ENCODE measurements at places on chromosomes 13 and 19.

DNA sequence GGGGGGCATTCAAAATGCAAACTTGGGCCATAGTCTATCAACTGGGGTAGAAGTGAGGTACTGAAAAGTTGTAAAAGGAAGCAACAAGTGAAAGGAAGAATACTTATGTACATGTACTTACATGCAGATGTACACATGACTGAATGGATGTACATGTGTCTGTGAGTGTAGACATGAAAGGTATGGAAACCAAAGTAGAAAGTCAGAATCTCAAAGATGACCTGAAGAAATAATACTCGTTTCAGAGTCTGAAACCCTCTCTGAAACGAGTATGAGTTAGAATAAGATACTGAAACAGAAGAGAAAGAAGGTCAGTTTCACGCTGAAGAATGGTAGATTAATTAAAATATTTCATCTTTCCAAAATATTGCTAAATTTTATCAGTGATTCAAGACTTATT is 13.9 kb downstream of the DZIP1 start:
- DNase-seq, result no peak

DNA sequence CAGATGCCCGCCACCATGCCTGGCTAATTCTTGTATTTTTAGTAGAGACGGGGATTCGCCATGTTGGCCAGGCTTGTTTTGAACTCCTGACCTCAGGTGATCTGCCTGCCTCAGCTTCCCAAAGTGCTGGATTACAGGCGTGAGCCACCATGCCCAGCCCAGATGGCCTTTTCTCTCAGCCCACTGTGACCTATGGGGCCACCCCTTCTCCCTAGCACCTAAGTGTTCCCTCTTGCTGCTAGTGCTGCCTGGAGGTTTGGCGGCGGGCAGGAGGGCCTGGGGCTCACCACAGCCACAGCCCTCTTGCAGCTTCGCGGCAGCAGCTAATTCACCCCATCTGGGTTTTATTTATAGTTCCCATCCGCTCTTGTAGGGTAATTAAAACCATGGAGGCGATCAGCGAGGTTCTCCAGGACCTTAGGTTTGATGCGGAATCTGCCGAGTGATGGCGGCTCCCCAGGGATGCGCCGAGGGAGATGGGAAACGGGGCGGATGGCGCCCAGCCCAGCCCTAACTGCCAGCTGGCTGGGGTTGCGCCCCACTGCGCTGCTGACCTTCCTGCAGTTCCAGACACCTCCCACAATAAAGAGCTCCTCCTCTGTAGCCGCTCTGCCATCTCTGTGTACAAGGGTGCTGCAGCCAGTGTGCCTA is 3.3 kb downstream of the REX1BD start:
- no peak for DNase-seq

GRCh38 chr19:14023404-14024235 is 4.3 kb upstream of the RLN3 start:
- DNase-seq, result no peak

DNA sequence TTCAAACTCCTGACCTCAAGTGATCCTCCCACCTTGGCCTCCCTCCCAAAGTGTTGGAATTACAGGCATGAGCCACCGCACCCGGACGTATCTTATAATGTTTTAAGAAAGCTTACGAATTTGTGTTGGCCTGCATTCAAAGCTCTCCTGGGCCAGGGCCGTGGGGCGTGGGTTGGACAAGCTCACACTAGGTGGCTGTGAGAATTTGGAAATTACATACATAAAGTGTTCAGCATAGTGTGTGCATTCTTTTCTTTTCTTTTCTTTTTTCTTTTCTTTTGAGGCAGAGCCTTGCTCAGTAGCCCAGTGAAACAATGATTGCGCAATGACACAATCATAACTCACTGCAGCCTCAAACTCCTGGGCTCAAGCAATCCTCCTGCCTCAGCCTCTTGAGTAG is 2.6 kb downstream of the ZSWIM4 start:
- no peak for DNase-seq

DNA sequence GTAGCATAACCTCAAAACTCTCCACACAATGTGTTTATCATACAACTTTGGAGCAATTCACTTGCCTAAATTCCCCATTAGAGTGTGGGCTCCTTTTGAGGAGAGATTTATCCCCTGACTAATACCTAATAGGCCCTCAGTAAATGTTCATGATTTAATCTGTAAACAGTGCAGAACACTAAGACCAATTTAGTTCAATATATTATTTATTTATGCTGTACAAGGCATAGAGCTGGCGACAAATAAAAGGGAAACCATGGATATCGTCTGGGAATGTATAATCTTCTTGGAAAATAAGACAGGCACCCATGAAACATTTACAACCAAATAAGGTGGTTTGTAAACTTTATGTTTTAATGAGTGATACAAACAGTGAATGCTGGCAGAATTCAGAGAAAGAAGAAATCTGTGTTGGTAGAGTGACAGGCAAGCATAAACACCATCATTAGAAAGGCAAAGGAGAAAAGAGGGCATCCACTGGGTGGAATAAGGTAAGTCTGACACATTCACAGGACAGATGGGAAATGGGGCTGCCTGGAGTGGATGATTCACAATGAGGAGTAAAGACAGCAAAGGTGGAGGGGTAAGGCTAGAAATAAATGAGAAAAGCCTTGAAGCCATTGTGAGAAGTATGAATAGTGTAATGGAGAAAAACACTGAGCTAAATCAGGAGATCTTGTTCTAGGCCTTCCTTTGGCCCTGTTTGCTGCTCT is 106.1 kb upstream of the MIR17HG start:
- no peak for DNase-seq

- no peak for DNase-seq
Observed at GRCh38 chr19:34468409-34468808, 13.1 kb upstream of the WTIP start.

GRCh38 chr13:113076681-113077401 is 28.8 kb upstream of the F7 start:
- DNase-seq, result no peak

DNA sequence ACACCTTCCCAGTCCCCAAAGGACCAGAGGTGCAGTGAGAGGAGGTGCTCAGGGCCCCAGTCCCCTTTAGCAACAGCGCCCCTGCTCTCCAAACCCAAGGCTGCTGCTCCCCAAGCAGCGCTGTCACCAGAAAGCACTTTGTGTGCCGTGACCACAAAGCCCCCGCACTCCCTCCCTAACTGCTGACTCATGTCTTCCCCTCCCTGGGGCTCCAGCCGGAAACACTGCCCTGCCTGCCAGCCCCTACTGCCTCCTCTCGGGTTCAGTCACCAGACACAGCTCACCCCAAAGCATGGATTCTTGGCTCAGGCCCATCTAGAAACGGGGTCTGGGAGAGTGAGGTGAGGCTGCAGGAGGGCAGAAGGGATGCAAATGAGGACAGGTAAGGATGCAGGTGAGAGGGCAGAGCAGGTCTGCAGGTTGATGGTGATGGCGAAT is 4.9 kb upstream of the TNFSF14 start:
- DNase-seq, result no peak

- no peak for DNase-seq
Observed at GRCh38 chr19:47729468-47729798, 15.9 kb upstream of the NOP53 start.

DNA sequence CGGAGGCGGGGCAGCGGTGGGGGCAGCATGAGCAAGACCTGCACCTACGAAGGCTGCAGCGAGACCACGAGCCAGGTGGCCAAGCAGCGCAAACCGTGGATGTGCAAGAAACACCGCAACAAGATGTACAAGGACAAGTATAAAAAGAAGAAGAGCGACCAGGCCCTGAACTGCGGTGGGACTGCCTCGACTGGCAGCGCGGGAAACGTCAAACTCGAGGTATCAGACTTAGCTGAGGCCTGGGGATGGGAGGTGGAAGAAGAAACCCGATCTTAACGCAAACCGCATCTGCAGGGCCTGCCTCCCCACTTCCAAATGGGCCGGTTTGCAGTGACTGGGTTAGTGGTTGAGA is 693 bp downstream of the RFXAP start:
- DNase-seq, result no peak
